ENCODE measurements at places on chromosomes 2 and 18. TPM values are rescaled to one million over a fixed set of nuclear protein-coding genes. Genes with fewer than 3 reads are reported as not detected.

GRCh38 chr2:105328281-105329196 is 996 bp downstream of the TGFBRAP1 start:
- peak overlapping the region; percentile 66 for H3K4me3 ChIP-seq
- no peak for DNase-seq
- no peaks in the 10 kb centered on the region for H3K36me3 ChIP-seq
- peaks cover 35% of the 10 kb centered on the region for H3K4me1 ChIP-seq
- H3K27me3 ChIP-seq = no peaks in the 10 kb centered on the region

- no peak overlapping the region for H3K27ac ChIP-seq
- H3K36me3 ChIP-seq = no peaks in the 10 kb centered on the region
- H3K27me3 ChIP-seq = no peaks in the 10 kb centered on the region
- H3K4me1 ChIP-seq = no peaks in the 10 kb centered on the region
These were observed 650.4 kb downstream of the RNF144A start for GRCh38 chr2:7567646-7568045.

DNA sequence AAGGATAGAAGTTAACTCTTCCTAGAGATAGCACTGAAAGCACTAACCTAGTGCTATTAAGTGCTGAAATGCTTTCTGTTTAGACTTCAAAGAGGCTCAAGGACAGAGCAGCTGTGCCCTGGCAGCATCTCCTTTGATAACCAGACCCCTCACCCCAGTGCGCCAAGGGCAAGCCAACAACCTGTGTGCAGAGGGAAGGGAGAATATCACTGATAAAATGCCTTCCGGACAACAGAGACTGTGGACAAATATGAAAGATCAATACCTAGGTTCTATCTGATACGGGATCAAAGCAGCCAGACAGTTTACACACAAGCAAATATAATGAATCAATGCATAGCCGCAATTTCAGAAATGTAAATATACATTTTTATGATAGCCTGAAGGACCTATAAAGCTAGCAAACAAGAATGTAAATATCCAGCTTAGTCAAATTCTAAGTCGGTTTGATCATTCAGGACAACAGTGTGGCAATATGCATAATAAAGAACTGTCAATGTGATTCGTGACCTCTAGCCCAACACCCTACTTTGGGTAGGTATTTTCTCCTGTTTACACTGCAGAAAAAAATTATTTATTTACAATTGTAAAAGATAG is 91.8 kb upstream of the RFX8 start:
- no peaks in the 10 kb centered on the region for H3K36me3 ChIP-seq
- no peak for DNase-seq
- H3K27ac ChIP-seq = no peak overlapping the region
- peaks cover 11% of the 10 kb centered on the region for H3K27me3 ChIP-seq
- H3K4me1 ChIP-seq = peaks cover 13% of the 10 kb centered on the region

DNA sequence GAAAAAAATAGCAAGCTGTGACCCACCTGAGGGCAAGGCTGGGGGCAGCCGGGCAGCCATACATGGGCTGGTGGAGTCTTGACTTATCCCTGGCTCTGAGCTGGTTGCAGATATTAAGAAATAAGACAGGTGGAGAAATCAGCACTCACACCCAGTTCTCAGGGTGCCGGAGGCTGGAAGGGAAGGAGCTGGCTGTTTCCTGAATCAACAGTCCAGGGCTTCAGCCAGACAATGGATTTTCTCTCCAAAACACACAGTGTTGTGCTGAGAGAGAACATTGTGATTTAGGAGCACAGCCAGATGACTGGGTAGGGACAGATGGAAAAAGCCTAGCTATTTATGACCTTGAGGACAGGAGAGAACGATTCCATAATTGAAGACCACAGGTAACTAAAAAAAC is 208.8 kb downstream of the LDLRAD4 start:
- no peak overlapping the region for H3K27ac ChIP-seq
- no peaks in the 10 kb centered on the region for H3K27me3 ChIP-seq
- DNase-seq = no peak
- H3K36me3 ChIP-seq = no peaks in the 10 kb centered on the region
- H3K4me1 ChIP-seq = no peaks in the 10 kb centered on the region

GRCh38 chr2:76326636-76327035 is 615.9 kb upstream of the GCFC2 start:
- H3K36me3 ChIP-seq = no peaks in the 10 kb centered on the region
- DNase-seq = no peak
- no peaks in the 10 kb centered on the region for H3K27me3 ChIP-seq
- no peak overlapping the region for H3K27ac ChIP-seq
- no peak overlapping the region for H3K4me3 ChIP-seq

Gene UGT1A10
- total RNA-seq = not detected

Gene CLEC4F
- not detected for total RNA-seq

Gene SMAD4
- 61.3 TPM for total RNA-seq

Gene AAMP
- total RNA-seq = 103 TPM

Data from Panc1 (cell line).